ENCODE measurements at places on chromosomes 4 and X.
A peak's percentile ranks its signal among the peaks of the same experiment; 100 is the strongest.

GRCh38 chr4:626201-627091 lies 1.1 kb downstream of the PDE6B start:
- no peak for DNase-seq

- DNase-seq = no peak
Observed at GRCh38 chrX:50386520-50386919, 84.1 kb downstream of the DGKK start.

- DNase-seq = peak; percentile 81
Observed at GRCh38 chrX:153474718-153475117, 4.3 kb upstream of the HAUS7 start.

- DNase-seq = no peak
Observed at GRCh38 chr4:7108046-7108625, 40.3 kb upstream of the GRPEL1 start.

- DNase-seq = no peak
Observed at GRCh38 chr4:6332669-6333050, 63.0 kb downstream of the WFS1 start.

DNA sequence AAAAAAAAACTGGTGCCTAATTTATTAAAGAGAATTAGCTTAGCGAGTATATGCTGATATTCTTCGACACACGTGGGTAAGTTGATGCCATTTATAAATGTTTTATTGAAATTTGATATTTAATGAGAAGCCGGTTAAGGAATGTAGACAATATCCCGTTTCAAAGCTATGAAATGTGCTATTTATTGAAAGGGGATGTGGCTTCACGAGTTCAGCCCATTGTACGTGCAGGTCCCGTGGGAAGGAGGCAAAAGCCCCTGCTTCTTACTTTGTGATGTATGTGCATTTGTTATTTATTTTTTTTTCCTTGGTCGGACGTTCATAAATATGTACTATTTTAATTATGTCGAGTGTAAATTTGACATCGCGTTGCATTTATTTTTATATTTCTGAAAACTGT lies 20.2 kb downstream of the SHOX start:
- no peak for DNase-seq

DNA sequence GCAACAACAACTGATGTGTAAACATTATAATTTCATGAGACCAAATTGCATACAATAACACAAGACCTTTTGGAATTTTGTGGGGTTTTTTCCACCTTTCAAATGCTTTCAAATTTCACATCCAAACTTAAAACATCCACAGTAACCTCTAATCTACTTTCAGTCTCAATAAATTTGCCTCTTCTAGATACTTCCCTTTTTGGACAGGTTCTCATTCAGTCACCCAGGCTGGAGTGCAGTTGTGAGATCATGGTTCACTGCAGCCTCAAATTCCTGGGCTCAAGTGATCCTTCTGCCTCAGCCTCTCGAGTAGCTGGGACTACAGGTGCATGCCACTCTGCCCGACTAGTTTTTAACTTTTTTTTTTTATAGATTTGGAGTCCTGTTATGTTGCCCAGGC lies 556.6 kb downstream of the NLGN4X start:
- no peak for DNase-seq

DNA sequence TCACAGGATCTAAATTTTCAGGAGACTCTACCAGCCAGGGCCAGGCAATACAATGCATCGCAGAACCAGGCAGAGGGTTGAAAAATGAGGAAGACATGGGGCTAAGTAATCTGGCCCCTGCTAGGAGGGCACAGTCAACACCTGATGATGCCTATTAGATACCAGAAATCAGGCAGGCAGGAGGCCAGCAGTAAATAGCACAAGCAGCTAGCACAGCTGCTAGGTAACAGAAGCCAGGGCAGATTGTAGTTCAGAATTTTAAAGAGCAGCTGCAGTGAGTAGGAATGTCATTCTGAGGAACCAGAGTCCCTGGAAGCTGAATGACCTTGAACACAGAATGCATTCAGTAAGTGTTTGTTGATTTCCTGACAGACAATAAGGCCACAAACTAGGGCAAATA lies 38.8 kb upstream of the TRPC5OS start:
- DNase-seq = peak; percentile 62

DNA sequence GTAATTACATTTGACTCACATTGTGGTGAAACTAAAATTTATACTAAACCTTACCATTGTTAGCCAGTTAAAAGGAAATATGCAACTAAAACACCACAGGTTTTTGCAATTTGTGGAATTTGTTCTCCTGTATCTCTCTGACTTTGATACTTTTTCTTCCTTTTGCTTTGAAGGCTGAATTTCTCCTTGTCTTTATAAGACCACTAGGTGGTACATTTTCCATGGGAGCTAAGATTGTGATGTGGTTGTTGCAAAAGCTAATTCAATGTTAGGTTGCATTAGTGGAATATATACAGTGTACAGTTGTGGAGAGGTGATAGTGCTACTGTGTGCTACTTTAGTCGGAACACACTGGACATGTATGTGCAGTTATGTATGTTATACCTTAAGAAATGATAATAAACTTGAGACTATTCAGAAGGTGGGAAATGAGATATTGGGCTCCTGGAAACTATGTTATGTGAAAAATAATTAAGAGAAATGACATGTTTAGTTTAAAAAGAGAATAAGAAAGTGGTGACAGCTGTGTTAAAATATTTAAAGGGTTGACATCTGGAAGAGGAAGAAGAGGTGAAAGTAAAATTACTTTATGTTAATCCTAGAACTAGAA lies 70.3 kb downstream of the ARL9 start:
- peak; percentile 15 for DNase-seq

DNA sequence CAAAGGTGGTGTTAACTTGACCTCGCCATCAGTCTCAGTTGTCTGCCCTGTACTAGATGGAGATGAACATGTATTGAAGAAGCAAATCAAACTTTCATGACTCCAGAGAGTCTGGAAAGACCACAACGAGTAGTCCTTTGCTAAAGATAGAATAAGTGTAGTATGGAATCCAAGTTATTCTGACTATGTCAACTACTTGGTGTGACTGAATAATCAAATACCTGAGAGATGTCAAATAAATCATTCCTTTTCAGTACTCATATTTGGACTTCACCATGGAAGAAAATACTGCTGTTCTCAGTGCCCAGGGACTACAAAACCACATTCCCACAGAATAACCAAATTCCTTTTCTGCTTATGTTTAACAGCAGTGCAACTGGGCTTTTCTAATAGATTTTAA lies 161.2 kb upstream of the SPRY1 start:
- no peak for DNase-seq

DNA sequence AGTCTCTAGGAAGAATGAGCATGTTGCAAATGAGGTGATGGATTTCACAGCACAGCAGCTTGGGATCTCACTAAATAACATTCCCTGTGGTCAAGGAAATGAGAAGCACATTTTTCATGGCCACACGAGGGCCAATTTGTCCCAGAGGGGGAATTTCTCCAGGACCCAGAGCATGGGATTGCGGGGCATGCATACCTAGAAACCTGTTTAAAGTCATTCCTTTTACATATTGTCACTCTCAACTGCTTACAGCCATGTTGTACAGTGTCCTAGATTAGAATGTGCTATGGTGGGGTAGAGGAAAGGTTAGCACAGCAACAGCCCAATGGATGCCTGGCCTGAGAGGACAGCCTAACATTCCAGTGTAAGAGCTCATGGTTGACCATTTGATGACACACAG lies 37.4 kb upstream of the NLGN4X start:
- no peak for DNase-seq

GRCh38 chr4:146098978-146099377 lies 76.5 kb upstream of the LSM6 start:
- no peak for DNase-seq

GRCh38 chr4:53313510-53313909 lies 52.4 kb downstream of the SCFD2 start:
- DNase-seq = no peak

DNA sequence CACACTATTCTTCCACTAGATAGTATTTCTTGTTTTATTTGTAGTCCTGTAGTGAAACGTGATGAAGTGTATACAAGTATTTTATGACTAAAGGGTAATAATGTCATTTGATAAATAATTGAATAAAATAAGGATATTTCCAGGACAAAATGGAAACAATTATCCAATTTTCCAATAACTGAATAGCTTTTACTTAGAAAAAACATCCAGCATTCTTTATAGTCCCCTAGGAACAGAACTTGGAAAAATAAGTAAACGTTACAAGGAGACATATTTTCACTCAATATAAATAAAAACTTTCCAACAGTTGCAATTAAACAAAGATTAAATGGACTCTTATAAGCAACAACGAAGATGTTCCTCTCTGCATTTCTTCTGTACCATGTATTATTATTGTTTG lies 566.0 kb downstream of the TMA16 start:
- DNase-seq = no peak

GRCh38 chrX:146055733-146056132 lies 238.1 kb downstream of the SLITRK2 start:
- DNase-seq = no peak

GRCh38 chr4:169052594-169052945 lies 42.5 kb upstream of the CBR4 start:
- no peak for DNase-seq

DNA sequence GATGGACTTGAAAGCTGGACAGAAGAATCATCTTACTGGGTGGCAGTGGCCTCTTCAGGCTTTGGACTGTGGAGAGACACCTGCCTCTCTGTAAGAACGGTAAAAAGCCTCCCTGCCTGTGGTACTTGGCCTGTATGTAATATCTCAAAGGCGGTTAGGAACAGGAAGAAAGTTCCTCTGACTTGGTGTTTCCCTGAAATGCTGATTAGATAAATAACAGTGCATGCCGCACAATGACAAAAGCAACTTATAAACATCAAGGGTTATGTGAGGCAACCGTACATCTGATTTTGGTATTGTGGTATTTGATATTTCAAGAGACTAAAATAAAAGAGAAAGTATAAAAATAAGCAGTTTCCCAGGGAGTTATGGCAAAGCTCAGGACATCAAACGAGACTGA lies 92.4 kb upstream of the SORBS2 start:
- DNase-seq = no peak

GRCh38 chrX:48919360-48919841 lies 577 bp upstream of the PIM2 start:
- no peak for DNase-seq

GRCh38 chrX:48470833-48471118 lies 716 bp upstream of the SLC38A5 start:
- DNase-seq = no peak

GRCh38 chr4:102247041-102247440 lies 98.2 kb downstream of the SLC39A8 start:
- no peak for DNase-seq

DNA sequence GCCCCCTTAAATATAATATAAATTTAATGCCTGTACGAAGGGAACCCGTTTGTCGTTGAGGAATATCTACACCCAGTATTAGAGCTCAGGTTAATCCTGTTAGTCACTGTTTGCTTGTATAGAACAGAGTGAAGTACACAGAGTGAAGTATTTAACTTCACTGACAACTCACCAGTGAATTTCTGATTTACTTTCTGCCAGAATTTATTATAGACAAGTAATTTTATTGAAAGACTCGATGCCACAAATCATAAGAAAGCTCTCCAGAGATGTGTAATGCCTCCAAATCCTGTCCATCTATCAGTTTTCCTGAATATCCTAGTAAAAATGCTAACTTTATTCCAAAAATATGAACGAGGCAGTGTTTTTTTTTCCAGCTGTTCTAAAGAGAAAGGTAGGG lies 1.6 kb downstream of the GAB1 start:
- DNase-seq = no peak

- DNase-seq = no peak
Observed at GRCh38 chrX:39481621-39482020, 616.1 kb downstream of the BCOR start.

Measured in spinal cord (tissue), 10 donors.